ENCODE measurements at places on chromosomes 5 and 9. TPM values are rescaled to one million over a fixed set of nuclear protein-coding genes. Genes with fewer than 3 reads are reported as not detected.

- no peak for DNase-seq
Measured at GRCh38 chr5:88683506-88684135, 199.4 kb downstream of the MEF2C start.

Gene SURF1
- total RNA-seq = 32.0 TPM

- no peak for DNase-seq
Measured at GRCh38 chr5:104119529-104119928, 556.9 kb upstream of the NUDT12 start.

Gene FOXI1
- total RNA-seq = not detected

Gene ATP6V0E1
- 76.4 TPM for total RNA-seq

DNA sequence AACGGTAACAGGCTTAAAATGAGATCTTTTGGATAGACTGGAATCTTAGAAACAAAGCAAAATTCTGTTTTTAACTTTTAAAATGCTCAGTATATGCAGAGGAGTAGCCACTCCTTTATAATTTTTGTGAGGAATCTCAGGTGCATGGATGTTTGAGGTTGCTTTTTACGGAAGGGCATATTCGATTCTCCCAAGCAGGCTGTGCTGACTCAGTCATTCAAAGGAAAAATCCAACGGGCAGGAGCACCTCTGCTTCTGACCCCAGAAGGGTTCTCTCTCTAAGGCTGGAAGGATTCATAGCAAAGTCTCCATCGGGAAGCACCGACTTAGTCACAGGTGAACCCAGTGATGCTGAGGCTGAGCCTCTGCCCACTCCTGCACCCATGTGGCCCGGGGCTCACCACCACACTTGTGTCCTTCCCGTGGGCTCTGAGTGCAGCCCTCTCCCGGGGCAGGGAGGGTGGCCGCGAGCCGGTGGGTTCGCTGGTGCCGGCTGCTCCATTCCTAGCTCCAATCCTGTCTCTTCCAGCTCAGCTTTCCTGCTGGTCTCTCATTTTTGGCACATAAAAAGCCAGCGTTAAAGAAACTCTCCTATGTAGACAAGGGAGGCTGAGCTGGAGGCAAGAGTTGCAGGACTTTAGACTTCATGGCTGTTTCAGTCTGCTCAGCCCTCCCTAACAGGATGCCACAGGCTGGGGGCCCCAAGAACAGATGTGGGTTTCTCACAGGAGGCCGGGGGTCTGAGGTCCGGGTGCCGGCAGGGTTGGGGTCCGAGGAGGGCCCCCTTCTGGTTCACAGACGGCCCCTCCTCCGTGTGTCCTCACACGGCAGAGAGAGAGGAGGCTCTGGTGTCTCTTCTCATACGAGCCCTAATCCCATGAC is 135.6 kb upstream of the LPCAT1 start:
- DNase-seq = no peak

Gene PCDHA12
- 5.5 TPM for total RNA-seq

GRCh38 chr9:113467183-113467582 is 3.7 kb downstream of the RGS3 start:
- no peak for DNase-seq

Gene SPINK6
- total RNA-seq = not detected

- no peak for DNase-seq
Measured at GRCh38 chr5:113237893-113238292, 196.9 kb downstream of the TSSK1B start.

DNA sequence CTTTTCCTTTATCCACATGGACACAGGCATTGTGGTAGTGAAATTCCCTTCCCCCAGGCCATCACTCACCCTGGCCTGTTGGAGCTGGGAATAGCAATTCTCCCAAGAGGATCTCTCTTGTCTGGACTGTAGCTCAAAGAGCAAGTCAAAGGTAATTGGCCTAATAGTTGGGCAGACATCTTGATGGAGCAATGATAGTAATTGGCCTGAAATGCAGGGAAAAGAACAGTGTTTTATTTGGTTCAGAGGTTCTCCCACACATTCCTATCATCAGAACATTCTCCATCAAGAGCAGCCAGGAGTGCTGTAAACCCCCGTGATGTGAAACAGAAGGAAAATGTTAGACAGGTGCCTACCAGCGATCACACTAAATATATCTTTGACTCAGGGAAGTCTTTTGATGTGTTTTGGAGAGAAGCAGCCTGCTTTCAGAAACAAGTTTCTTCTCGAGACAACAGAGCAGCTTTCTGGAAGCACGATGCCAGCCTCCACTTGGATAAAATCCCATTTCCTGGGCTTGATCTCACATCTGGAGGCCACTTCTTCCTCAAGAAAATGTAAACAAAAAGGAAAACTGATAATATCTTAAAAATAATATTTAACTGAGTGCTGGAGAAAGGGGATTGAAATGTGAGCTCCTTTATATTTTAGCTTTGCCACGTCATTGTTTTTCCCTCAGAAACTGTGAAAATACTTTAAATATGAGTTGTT is 198.1 kb upstream of the WWC1 start:
- DNase-seq = no peak

Gene SLC36A3
- not detected for total RNA-seq

- no peak for DNase-seq
Measured at GRCh38 chr9:36822201-36822600, 211.9 kb downstream of the PAX5 start.

DNA sequence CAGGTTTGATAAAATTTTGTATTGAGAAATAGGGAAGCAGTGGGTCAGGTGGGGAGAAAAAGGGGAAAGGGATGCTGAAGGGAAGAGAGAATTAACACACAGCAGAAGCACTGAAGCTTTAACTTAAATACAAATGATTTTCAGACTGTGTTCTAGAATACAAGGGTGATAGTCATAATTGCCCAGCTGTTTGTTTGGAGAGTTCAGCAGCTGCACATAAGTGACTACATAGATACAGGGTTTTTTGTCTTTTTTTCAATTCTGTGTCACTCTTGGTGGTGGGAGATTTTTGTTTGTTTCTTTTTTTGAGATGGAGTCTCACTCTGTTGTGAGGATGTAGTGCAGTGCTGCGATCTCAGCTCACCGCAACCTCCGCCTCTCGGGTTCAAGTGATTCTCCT is 590.4 kb upstream of the SEMA6A start:
- no peak for DNase-seq

DNA sequence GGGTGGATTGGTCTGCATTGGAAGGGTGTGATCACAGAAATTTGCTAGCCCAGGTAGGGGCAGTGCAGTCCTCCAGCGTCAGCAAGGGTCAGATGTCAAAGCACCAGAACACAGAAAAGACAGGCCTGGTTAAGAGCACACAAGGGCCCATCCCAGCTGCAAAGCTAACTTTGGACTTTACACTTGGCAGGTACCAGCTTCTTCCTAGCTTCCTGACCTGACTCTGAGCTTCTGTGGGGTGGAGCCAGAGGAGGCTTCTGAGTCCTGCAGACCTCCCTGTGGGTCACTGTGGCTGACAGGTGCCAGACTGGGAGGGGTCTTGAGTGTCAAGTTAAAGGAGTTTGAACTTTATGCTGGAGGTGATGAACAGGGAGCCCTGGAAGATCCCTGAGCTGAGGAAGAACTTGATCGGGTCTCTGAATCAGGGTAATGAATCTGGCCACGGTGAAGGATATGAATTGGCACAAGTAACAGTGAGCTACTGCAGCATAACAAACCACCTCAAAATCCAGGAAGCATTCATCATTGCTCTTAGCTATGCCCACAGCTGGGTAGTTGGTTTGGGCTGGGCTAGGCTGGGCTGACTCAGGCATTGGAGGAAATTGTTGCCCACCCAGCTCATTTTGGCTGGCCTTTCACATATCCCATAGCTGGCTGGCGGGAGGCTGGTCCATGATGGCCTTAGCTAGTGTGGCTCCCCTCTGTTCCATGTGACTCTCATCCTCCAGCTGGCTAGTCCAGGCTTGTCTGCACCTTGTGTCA is 63.4 kb downstream of the BARX1 start:
- DNase-seq = no peak

- no peak for DNase-seq
Measured at GRCh38 chr9:87531370-87532295, 34.0 kb downstream of the DAPK1 start.

GRCh38 chr9:68974901-68975300 is 39.0 kb downstream of the PRKACG start:
- no peak for DNase-seq

DNA sequence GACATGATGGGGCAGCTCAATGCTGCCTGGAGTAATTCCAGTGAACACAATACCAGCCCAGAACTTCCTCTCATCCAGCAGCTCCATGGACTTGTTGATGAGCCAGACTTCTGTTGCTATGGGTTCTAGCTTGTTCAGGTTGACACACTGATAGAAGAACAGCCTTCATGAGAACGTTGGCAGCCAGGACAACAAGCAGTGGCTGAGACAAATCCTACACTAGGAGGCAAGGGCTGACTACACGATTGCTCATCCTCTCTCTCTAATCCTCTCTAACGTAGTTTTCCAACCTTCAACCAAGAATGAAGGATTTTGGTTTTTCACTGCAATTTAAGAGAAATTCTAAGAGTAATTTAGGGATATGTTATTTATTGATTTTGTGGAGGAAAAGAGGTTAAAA is 67.8 kb downstream of the NIPSNAP3B start:
- DNase-seq = no peak

- DNase-seq = no peak
Measured at GRCh38 chr5:154203798-154204578, 13.5 kb downstream of the GALNT10 start.

GRCh38 chr5:146662229-146662628 is 146.2 kb upstream of the GPR151 start:
- DNase-seq = no peak

Measured in neural crest cell (in vitro differentiated cells).